ENCODE measurements at places on chromosomes 6 and 20.

DNA sequence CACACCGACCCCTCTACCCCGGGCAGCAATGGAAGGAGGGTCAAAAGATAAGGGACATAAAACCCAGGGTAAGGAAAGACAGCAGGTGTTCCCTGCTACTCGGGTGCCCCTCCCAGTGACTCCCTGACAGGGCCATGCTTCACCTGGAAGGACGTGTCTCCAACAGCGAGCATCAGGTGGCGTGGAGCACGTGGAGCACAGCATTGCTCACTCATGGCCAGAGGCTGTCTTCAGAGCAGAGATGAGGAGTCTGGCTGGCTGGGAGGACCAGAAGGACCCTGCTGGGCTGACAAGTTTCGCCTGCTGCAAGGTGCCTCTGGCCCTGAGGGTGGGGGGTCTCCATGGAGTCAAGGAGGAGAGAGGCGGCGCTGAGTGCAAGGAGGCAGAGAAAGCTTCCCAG is 15.3 kb upstream of the CDH22 start:
- no peak for DNase-seq

DNA sequence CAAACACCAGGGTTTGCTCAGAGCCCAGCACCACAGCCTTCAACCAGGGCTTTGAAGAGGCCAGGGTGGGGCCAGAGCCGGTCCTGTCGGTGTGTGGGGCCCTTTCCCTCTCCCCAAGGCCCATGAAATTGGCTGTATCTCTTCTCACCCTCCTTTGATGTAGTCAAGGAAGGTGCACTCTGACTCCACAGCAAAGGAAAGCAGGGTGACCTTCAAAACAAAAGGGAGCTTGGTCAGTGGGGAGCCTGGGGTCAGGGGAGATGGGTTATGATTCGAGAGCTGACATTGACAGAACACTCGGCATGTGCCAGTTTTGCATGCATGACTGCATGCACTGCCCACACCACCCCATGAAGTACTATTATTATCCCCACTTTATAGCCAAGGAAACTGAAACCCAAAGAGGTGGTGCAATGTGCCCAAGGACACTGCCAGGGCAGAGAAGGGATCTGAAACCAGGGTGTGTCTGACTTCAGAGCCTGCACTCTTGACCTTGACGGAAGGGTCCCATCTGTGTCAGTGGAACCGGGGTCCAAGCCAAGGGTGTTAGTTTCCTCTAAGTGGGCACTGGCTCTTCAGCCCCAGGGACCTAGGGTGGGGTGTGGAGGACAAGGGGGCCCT is 55.4 kb downstream of the RAB44 start:
- no peak for DNase-seq

DNA sequence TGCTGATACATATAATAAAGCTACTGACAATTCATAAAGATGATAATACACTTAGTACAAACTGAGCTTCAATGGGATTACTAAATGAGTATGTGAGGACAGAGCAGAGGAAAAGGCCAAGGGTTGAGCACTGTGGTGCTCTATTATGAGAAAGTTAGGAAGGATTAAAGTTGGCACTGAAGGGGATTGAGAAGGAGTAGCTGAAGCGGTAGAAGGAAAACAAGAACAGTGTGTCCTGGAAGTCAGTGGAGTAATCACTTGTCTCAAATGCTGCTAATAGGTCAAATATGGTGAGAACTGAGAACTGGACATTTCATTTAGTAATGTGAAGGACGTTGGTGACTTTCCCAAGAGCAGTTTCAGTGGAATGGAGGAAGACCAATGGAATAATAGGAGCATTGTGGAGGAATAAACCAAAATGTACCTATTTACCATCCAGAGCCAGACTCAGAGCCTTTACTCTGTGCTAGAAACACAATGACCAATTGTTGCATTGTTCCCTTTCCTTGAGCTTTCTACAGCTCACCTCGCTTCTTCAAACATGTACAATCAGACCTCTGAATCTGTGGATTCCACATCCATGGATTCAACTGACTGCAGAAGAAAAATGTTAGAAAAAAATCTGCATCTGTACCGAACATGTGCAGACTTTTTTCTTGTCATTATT is 255.9 kb downstream of the LAMA2 start:
- no peak for DNase-seq

- DNase-seq, result no peak
Observed at GRCh38 chr20:10219993-10220750, 1.5 kb downstream of the SNAP25 start.

DNA sequence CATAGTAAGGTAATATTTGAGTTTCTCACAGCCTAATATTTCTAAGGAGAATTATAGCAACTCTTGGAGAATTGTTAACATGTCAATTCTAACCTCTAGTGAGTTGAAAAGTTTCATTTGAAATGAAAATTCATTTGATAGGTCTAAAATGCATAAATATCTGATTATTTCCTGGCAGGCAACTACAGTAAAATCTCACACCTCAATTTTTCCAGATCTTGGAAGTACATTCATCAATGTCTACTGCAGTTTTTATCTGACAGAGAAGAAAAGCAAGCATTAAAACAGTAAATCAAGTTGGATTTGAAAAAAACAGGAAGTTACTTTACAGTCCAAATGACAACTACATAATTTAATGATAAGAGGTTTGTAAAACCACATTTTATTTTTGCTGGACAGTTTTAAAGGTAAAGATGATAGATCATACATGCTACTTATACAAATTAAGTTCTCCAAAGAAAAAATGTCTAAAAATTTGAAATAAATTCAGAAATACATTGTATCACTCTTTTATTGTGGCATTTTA is 631.3 kb downstream of the EYS start:
- no peak for DNase-seq
